Right hindlimb (tissue), 1 donor: ENCODE measurements at places on chromosomes 5 and 9.

DNA sequence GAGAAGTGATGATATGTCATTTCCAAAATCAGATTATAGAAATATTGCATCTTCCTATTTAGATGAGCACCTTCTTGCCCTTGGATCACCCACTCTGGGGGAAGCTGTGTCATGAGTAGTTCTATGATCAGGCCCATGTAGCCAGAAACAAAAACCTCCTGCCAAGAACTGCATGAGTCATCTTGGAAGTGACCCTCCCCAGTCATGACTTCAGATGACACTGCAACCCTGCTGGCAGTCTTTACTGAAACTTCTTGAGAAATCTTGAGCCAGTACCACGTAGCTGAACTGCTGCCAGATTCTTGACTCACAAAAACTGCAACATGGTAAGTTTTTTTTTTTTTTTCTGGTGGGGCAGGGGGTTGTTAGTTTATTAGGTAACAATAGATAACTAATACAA is 439.6 kb upstream of the PTGER4 start:
- DNase-seq = no peak

- no peak for DNase-seq
These were observed 247.7 kb downstream of the CDH12 start for GRCh38 chr5:22605473-22605872.

DNA sequence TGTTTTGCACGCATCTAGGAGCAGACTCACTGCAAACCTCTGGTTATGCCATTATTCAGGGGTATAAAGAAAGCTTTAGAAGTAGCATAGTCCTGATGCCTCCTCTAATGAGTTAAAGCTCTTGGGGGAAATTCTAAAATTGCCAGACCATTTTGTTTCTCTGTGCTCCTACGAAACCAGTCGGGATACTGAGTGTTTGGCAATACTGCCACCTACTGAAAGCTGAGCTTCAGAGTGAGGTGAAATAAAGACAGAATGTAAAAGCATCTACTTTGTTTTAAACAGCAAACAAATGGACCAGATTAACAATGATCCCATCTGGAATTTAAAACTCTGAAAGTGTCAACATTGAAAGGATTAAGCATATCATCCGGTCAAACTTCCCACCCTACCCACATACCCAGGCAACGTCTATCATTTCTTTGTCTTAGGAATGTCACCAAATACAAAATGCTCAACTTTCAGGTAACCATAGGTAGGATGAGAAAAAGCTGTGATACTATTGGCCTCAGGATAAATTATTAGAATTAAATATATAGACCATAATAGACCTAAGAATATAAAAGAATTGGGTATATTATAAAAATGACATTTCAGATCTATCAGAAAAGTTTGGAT is 77.8 kb upstream of the SHISAL2B start:
- DNase-seq = peak; percentile 49

GRCh38 chr9:33690143-33690933 is 105.0 kb upstream of the PRSS3 start:
- DNase-seq = no peak
